ENCODE measurements at places on chromosomes 7 and 10.

GRCh38 chr10:16822726-16823360, 5.6 kb upstream of the RSU1 start:
- DNase-seq: no peak

DNA sequence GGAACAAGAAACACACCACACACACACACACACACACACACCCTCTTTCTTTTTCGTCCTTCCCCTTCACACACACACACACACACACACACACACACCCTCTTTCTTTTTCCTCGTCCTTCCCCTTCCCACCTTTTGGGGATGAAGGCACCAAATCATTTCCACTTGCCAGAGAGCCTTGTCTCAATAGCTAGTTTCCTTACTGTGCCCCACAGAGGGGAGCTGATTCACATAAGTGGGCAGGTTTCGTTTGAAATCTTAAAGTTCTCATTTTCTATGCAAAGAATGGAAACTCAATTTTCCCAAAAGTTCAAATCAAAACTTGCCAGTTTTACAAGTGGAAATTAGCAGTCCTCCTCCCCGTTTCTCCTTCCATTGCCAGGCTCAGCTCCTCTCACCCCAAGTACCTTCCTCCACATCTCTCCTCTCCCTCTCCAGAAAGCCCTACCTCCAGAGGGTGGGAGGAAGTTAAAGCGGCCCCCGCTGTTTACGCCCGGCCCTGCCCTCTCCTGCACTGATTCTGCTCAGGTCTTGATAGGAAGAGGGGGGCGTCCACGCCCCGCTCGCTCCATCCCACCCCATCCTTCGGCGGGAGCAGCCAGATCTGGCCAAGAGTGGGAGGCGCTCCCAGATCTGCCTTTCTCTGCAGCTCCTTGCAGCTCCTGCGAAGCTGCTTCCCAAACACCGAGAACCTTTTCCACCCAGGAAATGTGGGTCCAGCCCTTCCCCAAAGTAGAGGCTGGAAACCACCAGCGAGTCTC, 1.3 kb downstream of the CTTNBP2 start:
- peak; percentile 36 for DNase-seq

DNA sequence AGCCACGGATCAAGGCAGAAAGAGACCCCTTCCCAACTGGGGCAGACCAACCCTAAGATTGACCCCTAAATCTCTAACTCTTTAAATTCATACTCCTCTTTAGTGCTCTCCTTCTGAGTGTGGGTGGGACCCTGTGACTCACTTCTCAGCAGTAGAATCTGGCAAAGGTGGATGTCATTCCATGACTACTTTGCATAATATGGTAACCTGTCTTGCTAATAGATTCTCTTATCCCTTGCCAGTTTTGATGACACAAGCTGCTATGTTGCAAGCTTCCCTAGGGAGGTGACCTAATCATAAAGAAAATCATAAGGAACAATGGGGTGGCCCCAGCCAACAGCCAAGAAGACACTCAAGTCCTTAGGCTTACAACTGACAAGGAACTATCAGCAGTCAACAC, 155.4 kb upstream of the VWC2 start:
- DNase-seq: no peak

- no peak for DNase-seq
Measured at GRCh38 chr7:35336444-35336843, 82.5 kb upstream of the TBX20 start.

GRCh38 chr7:139271718-139272628, 40.9 kb downstream of the UBN2 start:
- DNase-seq: no peak

DNA sequence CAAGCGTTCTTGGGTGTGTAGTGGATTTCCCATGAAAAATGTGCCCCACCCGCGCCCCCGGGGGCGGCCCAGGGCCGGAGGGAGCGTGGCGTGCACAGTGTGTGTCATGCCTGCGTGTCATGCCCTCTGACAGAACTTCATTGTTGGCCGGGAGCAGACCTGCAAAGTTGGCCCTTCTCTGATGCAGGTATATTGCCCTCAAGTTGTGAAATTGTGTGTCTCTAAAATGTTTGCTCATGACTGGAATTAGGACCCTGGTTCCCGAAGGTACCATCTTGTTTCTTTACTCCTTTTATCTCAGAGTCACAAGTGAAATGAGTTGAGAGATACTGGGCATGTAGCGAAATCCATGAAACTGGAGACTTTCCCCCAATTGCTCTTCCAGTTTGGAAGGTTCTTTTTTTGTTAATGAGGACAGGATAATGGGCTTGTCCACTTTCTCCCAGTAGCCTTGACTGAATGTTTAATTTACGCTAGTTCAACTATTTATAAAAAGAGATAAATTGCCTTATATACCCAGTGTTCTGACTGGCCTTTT, 26.2 kb downstream of the ADK start:
- DNase-seq: no peak

Data from astrocyte of the spinal cord (primary cell).